H7 (cell line): ENCODE measurements at places on chromosomes 1 and 21. TPM values are rescaled to one million over a fixed set of nuclear protein-coding genes. Genes with fewer than 3 reads are reported as not detected.

GRCh38 chr1:211534545-211535291 is 42.8 kb upstream of the RD3 start:
- peak; percentile 20 for DNase-seq

The TNFRSF8 gene
- 14.6 and 16.0 TPM in 2 replicates for total RNA-seq

GRCh38 chr1:54009406-54009805 is 8.6 kb downstream of the LDLRAD1 start:
- DNase-seq: no peak

DNA sequence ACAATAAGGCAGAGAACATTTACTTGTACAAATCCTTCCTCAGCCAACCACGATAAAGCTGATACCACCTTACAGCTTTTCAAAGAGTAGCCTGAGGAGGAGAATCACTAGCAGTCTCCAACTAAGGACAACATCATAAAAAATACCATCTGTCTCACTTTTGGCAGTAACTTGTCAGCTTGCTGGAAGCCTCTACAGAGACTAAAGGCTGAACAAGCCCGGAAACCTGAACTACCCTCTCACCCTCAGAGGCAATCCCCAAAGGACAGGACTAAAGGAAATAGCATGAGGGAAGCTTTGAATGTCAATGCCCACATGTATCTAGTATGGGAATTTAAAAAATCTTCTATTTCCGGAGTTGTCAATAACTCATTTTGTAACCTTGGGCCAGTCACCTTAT is 10.6 kb downstream of the SRSF4 start:
- DNase-seq: no peak

The VPS26C gene
- total RNA-seq: 56.2 and 68.5 TPM in 2 replicates

The LYPLA2 gene
- total RNA-seq: 291 and 385 TPM in 2 replicates

GRCh38 chr1:70909262-70909822 is 138.3 kb downstream of the PTGER3 start:
- DNase-seq: no peak

DNA sequence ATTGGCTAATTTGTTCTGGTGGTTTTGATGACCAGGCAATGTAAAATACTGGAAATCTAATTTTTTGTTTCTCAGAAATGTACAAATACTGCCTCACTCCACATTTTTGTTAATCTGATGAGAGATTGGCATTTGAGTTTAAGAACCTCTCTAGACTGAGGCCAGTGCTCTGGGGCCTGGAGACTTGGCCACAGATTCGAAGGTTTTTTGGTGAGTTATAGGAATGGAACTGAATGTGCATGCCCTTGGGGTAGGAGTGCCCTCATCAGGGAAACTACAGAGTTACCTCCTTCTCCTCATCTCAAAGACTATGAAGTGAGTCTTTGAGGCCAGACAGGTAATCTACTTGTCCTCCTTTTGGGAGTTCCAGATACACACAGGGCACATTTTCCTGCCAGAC is 347.9 kb downstream of the LTN1 start:
- no peak for DNase-seq

DNA sequence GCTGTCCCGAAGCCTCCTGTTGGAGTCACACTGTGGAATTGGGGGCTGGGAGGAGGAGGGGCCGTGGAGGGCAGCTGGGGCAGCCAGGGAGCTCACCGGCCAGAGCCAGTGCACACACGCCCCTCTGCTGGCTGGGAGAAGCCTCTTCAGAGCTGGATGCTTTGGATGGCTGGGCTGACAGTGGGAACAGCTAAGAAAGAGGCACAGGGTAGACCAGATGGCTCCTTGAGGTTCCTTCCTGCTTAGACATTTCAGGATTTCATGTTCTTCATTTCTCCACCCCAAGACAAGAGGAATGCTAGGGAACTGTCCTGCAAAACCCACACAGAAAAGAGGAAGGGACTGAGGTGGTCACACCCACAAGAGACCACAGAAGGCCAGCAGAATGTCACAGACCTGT is 254.8 kb upstream of the VAMP3 start:
- peak; percentile 86 for DNase-seq

DNA sequence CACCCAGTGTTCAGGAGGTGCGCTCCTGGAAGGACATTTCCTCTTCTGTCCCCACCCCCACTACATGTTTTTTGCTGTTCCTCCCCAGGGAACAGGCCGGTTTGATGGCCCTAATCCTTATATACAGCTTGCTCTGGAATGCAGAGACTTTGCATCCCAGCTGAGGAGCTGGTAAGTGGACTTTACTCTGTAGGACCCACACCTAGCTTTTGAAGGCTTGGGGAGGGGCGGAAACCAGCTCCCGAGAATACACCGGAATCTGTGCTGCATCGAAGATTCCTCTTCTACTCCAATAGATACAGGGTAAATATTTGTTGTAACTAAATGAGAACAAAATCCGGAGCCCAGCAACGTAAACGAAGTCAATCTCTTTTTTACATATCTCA is 1.2 kb upstream of the CGN start:
- DNase-seq: peak; percentile 61

DNA sequence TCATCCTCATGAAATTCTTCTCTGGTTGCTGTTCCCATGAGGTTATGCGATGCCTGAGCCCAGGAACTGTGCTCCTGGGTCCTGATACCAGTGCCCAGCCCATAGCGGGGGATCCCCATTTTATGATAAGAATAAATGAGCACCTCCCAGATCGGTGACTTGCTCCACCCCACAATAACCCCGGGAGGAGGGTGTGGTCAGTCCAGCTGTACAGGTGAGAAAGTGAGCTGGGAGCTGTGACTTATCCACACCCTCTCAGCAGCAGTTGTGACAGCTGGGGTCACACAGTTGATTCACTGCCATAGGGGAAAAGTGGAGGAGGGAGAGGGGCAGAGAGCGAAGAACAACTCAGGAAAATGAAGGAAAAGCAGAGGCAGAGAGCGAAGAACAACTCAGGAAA is 33.4 kb downstream of the OR2G3 start:
- no peak for DNase-seq

DNA sequence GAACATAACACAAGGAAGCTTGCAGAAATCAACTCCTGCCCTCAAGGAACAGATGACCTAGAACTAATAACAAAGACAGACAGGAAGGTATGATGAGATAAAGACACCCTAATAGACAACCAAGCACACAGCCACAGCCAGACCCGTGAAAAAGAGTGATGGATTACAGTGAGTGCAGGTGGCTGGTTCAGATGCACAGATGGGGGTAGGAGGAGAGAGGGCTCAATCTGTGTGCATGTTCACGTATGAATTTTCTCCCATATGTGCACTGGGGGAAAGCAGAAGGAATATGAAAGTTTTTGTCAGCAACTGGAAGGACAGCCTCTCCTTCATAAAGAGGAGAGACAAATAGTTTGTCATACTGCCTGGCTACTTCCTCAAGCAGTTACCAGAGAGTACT is 367.1 kb downstream of the PBX1 start:
- no peak for DNase-seq

DNA sequence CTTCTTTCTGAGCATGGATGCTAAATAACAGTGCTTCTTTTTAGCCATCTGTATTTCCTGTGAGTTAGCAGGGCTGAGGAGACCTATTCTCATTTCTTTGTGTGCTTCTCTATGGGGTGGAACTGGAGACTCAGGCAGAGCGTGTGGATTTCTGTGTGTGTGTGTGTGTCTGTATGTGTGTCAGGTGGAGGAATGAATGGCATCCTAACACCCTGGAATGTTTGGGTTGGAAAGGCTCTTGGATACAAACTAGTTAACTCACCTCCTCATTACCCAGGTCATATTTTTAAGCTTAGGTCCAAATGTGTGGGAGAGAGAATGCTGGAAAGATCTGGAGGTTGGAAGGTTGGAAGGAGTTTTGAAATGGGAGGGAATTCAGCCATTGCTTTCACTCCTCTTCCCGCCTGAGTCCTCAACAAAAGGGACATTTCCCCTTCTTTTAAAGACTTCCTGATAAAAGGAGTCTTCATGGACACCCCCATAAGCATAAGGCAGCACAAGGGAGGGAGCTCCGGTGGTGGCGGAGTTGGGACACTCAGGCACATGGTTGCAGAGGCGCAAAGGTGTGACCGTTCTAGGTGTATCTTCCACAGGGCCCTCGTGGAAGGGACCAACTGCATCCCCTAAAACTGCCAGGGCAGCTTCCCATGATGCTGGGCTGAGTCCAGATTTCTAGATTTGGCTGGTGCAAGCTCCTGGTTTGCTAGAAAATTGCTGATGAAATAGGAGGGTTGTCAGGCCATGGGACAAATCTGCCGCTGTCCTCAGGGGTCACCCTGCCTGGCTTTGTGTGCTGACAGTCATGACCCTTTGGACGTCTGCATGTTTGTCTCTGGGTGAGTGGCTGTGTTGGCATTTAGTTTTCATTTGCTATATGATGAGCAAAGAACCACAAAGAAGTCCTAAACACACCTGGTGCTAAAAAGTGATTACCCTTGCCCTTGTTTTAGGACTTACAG is 37.6 kb downstream of the MTARC1 start:
- DNase-seq: no peak

DNA sequence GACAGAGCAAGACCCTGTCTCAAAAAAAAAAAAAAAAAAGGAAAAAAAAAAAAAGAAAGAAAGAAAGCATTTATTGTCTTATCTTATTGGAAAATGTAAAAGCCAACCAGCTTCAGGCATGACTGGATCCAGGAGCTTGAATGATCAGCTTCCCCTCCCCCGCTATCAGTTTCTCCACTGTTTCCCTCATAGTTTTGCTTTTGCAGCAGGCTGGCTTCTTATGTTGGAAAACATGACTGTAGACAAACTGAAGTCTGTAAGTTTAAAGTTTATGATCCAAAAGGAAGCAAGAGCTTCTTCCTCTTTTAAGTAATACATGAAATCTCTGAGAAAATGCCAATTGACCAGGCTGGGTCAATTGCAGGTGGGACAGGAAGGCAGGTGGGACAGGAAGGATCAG is 52.2 kb downstream of the FHAD1 start:
- no peak for DNase-seq

DNA sequence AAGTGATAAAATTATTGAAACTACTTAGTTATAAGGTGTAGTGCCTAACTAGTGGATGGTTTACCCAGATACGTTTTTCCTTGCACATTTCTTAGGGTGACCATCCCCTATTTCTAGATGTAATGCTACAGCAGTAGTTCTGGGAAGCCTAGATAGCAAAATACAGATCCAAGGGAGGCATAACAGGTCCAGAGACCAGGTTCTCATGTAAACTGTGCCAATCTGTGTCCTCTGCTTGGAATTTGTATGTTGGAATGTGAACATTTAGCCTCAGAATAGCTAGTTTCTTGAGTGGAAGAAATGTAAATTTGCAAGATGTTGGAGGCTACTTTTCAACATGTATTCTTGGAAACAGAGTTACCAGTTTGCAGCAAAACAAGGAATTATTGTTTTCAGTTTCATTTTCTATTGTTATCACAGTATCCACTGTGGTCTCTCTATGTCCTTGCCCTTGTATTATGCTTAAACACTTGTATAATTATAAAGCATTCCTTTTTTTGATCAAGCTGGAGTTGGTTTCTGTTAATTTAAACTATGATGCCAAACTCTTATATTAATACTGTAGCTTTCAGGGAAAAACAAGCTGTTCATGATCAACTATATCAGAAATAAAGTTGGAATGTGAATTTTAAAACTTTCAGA is 102.0 kb upstream of the BRINP3 start:
- no peak for DNase-seq

The MYBPH gene
- not detected in 2 replicates for total RNA-seq

The RNU1-1 gene
- under 0.01 TPM in 2 replicates for total RNA-seq

DNA sequence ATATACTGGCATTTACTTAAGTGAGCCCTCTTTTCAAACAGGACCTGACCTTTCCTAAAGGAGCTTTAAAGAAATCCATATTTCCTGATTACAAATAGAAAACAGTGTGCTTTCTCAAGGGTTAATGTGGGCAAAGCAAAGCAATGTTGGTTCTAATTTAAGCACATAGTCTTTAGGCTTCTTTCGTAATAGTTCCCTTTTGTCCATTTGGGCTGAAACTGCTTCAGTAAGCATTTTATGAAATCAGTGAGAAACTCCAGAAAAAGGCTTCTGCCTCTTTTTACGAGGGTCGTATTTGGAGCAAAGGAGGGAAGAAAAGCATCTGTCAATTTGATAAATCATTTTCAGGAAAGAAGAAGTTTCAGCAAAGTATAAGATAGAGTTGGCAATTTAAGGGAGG is 331.2 kb downstream of the KIF26B start:
- DNase-seq: no peak

GRCh38 chr1:95780836-95781235 is 546.8 kb downstream of the RWDD3 start:
- DNase-seq: no peak
